Stimulated activated CD4-positive, alpha-beta T cell treated with anti-CD3 and anti-CD28 coated beads, Interleukin-15, amount 100 ng/mL, for 1 hour (primary cell): ENCODE measurements at places on chromosomes 7 and 10.

GRCh38 chr10:111392910-111393309, 316.1 kb downstream of the ADRA2A start:
- DNase-seq = no peak

DNA sequence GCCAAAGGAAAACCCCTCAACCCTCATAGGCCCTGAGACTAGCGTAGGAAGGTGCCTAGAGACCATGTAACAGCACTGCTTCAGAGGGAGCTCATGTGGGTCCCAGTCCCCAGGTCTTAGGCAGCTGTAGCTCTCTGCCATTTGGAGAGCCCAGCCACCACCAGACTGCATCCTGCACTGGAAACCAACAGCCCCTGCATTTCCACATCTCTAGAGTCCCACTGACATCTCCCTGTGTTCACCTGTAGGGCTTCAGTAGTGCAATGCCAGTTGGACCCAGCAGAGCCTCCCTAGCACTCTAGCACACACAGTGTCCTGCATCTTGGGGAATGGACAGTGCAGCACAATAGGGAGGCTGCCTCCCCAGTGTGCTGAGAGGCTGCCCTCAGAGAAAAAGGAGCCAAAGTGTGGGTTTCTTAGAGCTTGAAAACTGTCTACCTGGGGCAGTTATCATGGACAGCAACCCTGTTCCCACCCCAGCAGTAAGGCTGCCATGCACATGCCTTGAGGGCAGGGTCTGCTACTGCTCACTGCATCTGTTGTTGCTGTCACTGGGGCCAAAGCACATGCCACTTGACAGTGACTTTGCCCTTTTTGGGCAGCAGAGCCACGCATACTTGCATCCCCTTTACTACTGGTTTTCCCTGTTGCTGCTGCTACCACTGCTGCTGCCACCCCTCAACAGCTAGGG, 46.7 kb upstream of the ANTXRL start:
- DNase-seq = no peak

DNA sequence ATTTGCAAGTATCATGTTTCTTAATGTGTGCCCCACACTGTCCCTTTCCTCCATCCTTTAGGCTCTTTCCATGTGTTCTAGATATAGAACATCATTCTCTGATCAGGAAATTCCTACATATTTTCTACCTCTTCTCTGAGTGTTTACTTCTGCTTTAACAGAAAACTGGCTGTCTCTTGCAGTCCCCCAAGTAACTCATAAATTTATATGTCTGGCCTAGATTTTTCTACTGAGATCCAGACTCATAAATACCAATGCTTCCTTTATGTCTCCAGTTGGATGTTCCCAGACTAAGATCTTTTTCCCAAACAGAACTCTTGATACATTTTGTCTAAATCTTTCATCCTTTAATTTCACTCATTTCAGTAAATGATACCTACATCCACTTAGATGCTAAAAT, 181.8 kb downstream of the CDK14 start:
- DNase-seq = no peak

GRCh38 chr7:98216941-98217622, 5.8 kb downstream of the BHLHA15 start:
- no peak for DNase-seq

- DNase-seq = no peak
These were observed 8.0 kb upstream of the SP8 start for GRCh38 chr7:20794676-20795075.

GRCh38 chr7:2072042-2072441, 160.7 kb downstream of the MAD1L1 start:
- DNase-seq = no peak

DNA sequence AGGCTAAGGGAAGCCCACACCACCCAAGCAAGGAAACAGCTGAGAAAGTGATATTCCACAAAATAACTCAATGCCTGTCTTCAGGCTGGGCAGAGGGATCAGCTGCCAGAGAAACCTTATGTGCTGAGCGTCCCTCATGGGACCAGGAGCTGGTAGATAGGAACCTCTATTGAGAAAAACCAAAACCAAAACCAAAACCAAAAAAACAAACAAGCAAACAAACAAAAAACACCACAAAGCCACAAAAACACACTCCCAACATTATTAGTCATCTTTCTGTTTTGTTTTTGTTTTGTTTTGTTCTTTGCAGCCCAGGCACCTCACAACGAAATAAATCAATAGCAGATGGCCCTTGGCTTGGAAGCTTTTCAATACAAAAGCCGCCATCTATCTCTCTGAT, 760.8 kb upstream of the CELF2 start:
- no peak for DNase-seq

DNA sequence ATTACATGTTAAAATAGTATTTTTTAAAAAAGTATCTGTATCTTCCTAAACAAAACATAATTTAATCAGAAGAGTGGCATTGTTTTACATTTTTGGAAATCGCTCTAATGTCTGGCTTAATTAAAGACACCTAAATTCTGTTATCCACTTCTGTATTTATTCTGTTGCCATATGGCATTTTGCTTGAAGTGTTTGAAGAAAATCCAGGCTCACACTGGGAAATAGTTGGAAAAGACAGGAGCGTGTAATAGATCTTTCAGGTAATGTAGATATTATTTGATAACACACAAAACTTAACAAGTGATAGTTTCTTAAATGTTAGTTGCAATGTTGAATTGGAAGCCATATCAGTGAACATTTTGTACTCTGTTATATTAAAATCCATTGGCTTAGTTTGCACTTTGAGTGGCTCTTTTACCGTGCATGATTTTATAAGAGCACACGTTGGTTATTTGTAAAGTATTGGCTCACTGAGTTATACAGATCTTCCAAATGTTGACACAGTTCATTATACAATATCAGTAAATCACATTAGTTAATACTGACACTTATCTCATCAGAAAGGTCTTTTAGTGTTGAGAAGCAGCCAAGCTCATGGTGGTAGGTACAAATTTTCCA, 128.4 kb upstream of the NPVF start:
- DNase-seq = no peak

DNA sequence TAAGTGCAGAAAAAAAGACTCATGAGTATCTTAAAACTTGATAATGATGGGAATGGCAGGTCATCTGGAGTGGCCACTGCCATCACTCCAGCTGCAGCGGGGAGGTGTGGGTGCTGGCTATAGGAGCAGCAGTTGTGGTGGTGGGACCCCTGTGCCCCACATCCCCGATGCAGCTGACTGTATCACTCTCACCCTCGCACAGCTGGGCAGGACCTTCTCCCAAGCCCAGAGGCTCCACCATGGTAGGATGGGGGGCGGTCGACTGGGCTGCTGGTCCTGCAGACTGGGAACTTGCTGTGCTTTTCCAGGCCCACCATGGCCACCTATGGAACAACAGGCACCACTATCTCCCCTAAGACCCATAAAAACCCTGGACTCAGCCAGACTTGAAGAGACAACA, 844.4 kb downstream of the SORCS1 start:
- no peak for DNase-seq

- no peak for DNase-seq
These were observed 146.0 kb downstream of the FANK1 start for GRCh38 chr10:126042354-126042753.

DNA sequence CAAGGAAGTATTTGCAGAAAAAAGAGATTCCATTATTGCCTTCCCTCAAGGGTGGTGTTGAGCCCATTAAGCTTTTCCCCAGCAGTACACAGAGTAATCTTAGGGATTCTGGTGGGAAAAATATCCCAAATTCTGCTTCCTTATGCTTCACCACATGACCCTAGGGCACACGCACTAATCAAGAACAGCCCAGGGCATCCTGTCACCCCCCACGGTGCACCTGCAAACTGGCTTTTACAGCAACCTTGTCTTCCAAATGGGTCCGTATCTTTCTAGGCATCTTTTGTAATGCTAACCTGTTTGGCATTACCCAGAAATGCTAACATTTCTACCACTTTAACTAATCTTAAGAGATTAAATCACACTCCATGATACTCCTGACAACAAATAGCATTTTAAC, 926 bp upstream of the C7orf33 start:
- no peak for DNase-seq

- DNase-seq = no peak
These were observed 30.4 kb upstream of the DDC start for GRCh38 chr7:50595491-50596102.

DNA sequence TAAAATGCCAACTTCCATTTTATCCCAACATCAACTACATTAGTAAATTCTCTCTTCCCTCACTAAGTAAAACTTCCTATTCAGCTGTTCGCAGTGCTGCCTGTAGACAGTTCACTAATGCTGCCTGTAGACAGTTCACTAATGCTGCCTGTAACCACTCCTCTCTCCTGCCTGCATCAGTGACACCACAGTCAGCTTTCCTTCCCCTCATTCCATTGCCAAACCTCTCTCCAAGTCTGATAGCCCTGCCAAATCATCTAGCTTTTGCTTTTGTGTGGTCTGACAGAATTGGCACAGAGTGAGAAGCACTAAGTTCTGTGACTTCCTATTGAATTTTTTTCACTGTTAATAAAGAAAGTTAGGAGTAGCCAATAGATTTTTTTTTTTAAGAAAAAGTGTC, 43.0 kb upstream of the MACC1 start:
- no peak for DNase-seq

DNA sequence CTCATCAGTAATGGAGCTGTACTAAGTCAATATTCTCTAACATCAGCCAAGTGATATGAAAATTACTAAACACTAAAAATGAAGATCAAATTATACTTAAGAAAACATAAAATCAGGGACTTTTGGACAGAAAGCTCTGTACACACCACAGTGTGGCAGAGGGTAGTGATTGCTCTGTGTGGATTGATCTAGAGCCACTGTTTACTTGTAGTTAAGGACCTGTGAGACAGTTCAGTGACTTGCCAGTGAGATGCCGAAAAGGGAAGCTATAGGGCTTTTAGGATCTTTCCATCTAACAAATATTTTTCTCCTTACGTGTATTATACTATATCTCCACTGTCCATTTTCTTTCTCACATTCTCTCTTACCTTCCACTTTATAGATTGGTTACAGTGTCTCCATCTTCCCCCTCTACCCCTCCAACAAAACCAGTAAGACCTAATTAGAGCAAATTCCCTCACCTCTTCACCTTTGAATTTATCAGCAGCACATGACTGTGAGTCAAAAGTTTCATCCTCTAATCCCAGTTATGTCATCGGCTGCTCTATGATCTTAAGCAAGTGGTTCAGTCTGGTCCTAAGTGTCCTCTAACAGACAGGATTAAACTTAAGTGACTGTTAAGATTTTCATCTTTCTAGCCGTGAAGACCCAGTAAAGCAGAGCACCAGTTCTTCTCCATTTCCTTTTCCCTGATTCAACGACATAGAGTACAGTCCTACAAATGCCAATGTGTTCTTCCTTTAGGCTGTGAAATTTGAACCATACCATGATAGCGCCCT, 6.9 kb downstream of the PIK3CG start:
- DNase-seq = no peak

- no peak for DNase-seq
These were observed 64.0 kb upstream of the KLF6 start for GRCh38 chr10:3848775-3849635.

DNA sequence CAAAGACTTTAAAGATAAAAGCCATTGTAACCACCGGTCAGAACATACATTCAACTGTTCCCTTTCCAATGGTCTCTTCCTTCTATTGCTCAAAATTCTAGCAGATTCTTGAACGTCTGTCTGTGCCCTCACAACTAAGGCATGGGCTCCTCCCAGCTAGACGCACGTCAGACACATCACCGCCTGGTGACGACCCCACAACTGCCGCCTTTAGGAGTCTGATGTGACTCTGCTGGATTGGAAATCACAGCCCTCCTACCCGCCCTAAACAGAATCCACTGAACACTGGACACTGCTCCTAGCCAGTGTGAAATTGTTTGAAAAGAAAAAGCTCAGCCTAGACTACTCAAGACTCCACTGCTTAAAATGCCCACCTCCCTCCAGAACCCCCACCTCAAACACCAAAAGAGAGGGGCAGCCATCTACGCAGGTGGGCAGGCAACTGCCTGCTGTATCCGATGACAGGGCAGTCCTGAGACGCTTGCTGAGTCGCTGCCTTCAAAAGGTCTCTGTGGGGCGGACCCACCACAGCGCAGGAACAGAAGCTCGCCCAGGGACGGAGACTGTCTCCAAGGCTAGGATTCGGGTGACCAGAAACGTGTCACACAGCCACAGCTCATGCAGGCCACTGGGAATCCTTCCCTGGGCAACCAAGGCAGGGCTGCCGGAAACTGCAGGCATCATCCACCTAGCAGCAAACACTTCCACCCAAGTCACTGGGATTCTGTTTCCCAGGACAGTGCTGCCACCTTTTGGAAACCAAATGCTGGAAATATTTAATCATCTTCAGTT, 34.7 kb downstream of the GSDME start:
- DNase-seq = no peak

GRCh38 chr7:96991546-96992191, 13.7 kb upstream of the DLX6 start:
- no peak for DNase-seq

GRCh38 chr10:68870061-68870460, 31.1 kb upstream of the DDX50 start:
- DNase-seq = no peak

- no peak for DNase-seq
These were observed 240.3 kb downstream of the IPMK start for GRCh38 chr10:58027426-58027825.

DNA sequence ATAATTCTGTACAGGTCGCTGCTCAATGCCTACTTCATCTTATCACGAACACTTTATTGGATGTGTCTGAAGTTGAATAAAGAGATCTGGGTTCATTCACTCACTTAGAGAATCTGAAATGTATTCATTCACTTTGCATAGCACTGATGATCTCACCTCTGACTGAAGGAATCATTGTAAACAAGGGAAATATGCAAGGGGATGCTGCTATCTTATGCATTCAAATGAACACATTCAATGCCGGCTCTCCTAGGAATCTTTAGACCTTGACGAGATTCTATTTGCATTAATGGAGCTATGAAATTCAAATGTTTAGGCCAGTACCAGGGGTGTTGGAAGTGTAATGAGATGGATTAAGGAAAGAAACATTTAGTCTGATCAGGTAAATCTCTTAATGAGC, 200.6 kb upstream of the COBL start:
- no peak for DNase-seq

DNA sequence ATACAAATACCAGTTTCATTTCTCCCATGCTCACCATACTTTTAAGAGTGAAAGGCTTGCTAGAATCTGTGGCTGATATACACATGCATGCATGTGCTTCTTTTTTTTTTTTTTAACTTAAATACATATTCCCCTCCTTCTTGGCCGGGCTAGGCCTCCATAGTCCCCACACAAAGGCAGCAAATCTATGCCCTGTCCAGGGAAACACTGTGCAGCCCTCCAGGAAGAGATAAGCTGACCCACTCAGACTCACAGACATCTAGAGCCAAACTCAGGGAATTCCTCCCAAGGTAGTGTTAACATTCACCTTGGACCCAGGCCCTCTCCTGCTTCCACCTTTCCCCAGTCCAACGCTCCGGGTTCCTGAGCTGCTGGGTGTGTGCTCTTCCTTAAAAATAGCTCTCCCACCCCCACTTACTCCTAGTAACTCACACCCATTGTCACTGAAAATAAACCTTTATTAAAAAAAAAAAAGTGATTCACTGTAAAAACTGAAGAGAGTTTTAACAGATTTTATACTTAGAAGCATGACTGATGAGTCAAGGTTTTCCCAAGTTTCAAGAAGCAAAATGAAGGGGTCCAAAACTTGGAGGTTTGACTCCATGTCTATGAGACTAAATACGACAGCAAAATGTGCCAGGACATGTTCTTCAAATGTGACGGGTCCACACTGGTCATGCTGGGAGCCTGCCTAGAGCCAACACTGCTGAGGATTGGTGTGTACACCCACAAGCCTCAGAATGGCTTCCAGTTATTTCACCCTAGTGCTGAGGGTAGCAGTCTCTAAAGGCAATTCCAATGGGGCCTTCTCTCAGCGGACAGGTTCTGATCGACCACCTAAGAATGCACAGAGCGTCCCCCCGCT, 159.5 kb downstream of the GLI3 start:
- DNase-seq = no peak
